ENCODE measurements at places on chromosomes 2 and 18.

- peak; percentile 18 for DNase-seq
Observed at GRCh38 chr2:17579605-17580318, 39.3 kb downstream of the VSNL1 start.

GRCh38 chr2:175035806-175036205 lies 30.6 kb upstream of the CHN1 start:
- DNase-seq = no peak

- no peak for DNase-seq
Observed at GRCh38 chr2:49801898-49802450, 647.7 kb upstream of the FSHR start.

- DNase-seq = no peak
Observed at GRCh38 chr2:100194951-100195350, 52.6 kb upstream of the AFF3 start.

GRCh38 chr2:41896186-41896846 lies 151.5 kb upstream of the PKDCC start:
- peak; percentile 83 for DNase-seq

- no peak for DNase-seq
Observed at GRCh38 chr2:167756446-167756845, 490.9 kb downstream of the STK39 start.

DNA sequence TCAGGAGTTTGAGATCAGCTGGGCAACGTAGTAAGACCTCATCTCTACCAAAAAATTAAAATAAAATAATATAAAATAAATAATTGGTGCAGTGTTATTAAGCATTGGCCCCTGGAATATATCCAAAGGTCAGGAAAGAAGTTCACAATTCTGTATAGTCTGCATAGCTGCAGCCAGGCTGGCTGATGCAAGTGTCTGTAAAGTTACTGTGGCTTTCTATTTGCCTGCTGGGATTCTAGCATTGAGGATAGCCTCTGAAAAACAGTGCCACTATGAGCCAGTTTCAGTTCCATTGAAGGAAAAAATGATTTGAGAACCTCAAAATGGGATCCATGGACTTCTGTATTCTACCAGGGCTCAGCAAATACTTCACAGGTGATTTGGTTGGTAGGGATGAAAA lies 208.6 kb downstream of the PARD3B start:
- no peak for DNase-seq

- DNase-seq = no peak
Observed at GRCh38 chr2:240161087-240161750, 20.8 kb upstream of the OTOS start.

GRCh38 chr2:226154610-226155009 lies 645.0 kb downstream of the IRS1 start:
- peak; percentile 18 for DNase-seq

DNA sequence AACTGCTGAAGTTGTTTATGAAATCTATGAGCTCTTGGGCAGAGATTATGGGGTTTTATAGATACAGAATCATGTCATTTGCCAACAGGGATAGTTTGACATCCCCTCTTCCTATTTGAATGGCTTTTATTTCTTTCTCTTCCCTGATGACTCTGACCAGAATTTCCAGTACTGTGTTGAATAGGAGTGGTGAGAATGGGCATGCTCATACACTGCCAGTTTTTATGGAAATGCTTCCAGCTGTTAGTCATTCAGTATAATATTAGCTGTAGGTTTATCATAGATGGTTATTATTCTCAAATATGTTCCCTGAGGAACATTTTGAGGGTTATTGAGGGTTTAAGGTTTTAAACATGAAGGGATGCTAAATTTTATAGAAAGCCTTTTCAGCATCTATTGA lies 121.2 kb downstream of the NR4A2 start:
- DNase-seq = no peak

DNA sequence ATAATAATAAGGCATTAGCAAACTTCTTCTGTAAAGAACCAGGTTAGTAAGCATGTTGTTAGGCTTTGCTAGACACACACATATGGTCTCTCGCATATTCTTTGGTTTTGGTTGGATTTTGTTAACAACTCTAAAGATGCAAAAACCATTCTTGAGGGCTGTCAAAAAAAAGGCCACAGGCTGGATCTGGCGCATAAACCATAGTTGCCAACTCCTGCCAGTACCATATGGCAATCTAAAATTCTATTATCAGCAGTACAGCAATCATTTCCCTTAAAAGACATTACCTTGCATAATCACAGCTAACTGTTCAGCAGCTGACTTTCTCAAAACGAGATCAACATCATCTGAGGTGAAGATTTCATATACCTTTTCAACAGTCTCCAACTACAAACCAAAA lies 63.5 kb downstream of the RTTN start:
- no peak for DNase-seq

DNA sequence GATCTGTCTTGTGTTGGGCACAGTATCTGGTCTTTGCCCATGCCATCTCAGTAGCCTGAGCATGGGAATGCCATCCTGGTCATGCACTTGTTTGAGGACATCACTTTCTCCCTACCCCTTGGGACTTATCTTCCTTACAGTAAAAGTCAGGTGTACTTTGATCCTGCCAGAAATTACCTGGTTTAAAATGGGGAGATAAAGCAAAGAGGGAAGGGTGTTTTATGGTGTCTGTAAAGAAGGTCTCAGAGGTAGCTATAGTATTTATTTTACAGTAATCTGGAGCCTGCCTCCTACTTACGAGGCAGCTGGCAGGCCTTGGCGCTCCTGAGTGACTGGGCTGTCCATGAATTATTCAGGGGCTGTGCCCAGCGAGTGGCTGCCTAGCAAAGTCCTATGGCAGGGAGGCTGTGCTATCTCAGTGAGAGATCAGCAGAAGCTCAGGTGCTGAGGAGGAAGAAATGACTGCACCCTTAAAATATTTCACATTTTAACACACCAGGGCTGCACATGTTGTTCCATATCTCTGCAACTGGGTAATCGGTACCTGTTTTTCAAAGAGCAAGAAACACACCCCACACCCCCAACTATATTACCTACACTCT lies 93.9 kb downstream of the SPTBN1 start:
- DNase-seq = no peak

- DNase-seq = no peak
Observed at GRCh38 chr2:45156605-45157004, 147.4 kb upstream of the SIX2 start.

GRCh38 chr18:53165770-53166169 lies 825.8 kb downstream of the DCC start:
- peak; percentile 7 for DNase-seq

- no peak for DNase-seq
Observed at GRCh38 chr2:224469374-224469964, 67.6 kb upstream of the FAM124B start.

Measured in MM.1S (cell line).